Stimulated activated CD4-positive, alpha-beta T cell treated with anti-CD3 and anti-CD28 coated beads, Interleukin-2, amount 100 ng/mL, for 24 hours (primary cell): ENCODE measurements at places on chromosomes 12 and 14.

GRCh38 chr12:20423557-20423956 is 55.2 kb downstream of the PDE3A start:
- no peak for DNase-seq

- DNase-seq: no peak
Measured at GRCh38 chr14:26765768-26766520, 168.1 kb upstream of the NOVA1 start.

DNA sequence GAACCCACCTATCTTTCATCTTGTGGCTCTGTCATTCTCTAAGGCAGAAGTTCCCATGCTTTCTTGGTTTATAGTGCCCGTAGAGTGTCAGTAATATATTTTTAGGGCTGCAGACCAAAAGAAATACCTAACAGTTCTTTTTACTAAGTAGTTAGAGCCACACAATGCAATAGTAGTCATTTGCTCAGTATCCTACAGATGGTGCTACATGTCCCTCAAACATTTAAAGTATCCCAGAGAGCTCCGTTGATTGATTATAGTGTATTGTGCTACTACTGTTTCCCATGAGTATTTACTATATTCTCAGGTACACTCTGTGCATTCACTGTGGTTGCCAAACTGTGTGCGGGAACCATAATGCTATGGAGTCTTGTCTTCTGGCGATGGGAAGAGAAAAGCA is 4.7 kb upstream of the PLBD1 start:
- DNase-seq: no peak

GRCh38 chr14:75702616-75703261 is 41.7 kb downstream of the TTLL5 start:
- DNase-seq: no peak

GRCh38 chr14:35883677-35884293 is 57.6 kb downstream of the BRMS1L start:
- DNase-seq: peak; percentile 33

DNA sequence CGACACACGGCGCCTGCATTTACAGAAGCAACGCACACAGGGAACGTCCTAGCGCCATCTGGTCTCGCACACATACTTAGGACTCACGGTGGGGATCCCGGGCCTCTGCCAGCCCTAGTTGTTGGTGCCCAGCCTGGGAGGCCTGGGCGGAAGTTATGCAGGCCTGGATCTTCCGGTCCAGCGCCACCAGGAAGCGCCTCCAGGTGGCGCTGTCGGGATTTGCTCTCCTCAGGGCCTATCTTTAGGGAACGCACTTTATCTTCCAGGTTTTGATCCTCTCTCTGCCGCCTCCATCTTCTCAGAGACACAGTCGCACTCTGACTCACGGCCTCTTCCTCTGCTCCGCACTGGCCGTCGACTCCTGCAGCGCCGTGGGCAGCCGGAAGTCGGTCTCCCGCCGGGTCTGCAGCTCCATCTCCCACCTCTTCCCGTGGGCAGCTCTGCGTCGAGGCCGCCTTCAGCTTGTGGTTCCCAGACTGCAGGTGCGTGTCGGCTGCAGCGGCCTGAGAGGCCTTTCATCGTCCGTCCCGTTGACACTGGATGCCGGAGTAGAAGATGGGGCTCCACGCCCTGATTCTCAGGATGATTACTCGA is 760.4 kb downstream of the TMEM121 start:
- DNase-seq: no peak

DNA sequence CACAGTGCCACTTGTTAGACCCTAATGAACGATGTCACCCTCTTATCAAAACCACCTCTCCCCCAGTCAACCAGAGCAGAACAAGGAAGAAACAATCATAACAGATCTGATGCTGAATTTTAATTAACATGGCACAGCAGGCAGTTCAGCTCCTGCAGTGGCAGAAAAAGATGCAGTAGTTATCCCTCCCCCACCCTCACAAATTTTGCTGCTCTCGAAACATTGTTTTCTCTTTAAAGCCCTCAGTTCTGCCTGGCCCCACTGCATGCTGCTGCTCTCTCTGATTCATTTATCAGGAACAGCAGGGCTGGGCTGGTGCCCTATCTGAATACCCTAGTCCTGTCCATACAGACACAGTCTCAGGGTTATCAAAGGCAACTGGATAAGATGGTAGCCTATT is 12.2 kb downstream of the CCDC175 start:
- no peak for DNase-seq

DNA sequence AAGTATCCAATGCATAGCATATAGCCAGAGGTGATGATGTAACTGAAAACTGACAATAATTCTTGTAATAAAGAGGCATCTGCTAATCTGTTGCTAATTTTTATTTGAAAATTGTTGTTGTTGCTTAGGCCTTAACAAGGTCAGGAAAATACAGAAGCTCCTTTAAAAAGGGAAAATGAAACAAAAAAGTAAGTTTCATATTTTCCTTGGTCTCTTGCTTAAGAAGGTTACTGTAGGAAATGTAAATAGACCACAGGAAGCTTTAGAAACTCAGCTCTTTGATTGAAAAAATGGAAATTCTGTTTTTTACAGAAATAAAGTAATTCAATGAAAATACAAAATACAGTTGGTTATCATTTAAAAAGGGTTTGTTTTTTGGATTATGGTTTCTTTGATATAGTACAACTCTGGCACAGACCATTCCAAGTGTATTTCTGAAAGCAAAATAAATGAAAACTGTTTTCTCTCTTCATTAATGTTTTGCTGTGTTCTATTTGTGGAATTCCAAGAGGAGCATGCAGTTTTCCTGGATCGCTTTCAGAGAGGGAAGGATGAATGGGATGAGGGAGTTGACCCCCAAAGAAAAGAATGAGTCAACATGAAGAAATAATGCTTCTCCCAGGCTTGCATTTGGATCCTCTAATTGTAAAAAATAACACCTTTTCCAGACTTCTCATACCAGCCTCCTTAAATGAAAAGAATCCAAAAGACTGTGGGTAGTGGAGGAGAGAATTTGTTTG is 398.0 kb upstream of the FAR2 start:
- DNase-seq: no peak

DNA sequence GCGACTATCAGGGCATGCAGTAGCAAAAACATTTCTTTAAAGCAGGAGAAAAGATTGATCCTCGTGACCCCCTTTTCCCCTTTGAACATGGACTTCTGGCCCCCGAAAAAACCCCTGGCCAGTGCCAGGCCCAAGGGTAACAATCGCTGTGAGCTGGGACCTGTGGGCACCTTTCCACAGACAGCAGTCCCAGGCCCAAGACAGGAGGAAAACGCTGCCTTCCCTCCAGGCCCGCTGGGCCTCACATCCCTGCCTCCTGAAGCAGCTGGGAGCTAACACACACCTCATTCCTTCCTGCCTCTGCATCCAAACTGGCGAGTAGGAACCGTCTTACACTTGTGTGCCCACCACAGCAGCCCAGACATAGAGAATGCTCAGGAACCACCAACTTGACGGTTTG is 1.2 kb downstream of the VWF start:
- no peak for DNase-seq

DNA sequence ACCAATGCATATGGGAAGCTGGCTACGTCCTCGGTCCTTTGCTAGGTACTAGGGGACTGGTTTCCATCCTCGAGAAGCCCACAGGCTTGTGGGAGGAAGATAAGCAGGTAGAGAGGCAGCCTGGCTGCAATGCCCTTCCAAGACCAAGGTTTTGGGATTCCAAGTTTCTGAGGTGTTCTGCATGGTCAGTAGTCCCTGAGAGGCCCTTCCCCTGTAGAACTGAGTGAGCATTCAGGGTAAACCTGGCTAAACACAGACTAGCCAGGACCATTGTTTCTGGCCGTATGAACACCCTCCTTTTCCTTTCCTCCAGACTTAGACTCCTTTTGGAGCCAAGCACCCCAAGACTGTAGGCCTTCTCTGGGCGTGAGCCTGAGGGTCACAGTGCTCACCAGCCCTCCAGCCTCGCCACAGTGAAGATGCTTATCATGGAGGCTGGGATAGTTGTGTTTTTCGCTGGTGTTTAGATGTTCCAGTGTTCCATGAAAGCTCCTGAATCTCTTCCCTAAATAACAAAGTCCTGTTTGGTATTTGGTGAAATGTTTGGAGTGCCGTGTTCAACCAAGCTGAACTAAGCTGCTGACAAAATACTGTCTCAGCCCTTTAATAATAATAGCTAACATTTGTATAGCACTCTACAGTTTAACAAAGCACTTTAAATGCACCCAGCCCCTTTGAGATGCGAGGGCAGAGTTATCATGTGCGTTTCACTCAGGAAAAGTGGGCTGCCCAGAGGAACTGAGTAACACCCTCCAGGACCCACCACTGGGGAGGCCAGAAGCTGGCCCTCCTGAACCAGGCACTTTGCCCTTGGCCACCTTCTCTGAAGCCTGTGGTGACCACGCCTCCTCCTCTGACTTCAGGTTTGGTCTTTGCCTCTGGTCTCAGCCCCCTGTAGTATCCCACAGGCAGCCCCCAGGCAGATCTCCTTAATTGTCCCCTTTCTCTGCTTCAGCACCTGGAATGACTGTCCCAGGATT is 284.5 kb downstream of the CACNA1C start:
- DNase-seq: no peak

GRCh38 chr14:91361233-91361811 is 56.3 kb downstream of the CCDC88C start:
- no peak for DNase-seq

DNA sequence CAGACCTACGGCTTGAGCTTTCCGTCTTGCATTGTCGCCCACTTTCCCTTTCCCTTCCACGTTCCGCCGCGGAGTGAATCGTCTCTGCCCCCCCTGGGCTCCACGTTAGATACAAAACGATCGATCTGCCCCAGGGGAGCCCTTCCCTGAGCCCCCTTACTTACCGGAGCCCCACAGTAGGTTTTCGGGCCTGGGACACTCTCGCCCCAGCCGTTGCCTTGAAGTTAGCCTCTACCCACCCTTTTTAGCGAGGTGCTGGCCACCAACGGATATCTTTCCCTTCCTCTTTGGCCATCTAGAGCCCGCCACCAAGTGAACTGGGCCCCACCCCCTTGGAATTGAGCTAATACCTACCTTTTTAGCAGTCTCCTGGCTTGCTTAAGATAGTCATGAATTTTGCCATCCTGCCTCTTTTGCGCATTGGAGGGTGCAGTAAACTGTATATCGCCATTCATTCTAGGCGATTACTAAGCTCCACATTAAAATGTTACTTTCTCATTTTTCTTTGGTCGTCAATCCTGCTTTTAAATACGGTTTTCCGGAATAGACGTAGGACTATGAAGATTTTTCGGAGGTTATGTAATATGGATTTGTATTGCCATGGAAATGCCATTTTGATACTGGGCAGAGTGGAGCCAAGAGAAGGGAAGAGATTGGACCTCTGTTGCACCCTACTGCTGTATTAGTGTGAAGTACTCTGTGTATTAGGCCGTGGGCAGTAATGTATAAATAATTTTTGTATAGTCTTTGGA is 764 bp downstream of the RBM25 start:
- DNase-seq: no peak

DNA sequence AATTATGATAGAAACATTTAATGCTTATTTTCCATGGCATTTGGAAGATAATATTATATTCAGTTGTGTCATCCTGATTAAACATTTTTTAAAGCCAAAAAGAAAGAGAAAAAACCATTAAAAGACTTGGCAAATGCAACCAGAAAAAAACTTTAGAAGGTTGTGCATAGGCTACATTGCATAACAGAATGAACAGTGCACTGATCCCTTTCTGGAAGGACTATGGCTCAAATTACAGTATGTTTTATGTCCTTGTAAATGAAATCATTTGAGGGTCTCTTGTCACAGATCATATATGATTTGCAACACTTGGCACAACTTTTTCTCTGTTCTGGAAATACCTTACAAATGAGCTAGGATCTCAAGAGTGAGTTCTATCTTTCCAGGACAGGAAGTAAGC is 275.2 kb upstream of the FLRT2 start:
- no peak for DNase-seq

DNA sequence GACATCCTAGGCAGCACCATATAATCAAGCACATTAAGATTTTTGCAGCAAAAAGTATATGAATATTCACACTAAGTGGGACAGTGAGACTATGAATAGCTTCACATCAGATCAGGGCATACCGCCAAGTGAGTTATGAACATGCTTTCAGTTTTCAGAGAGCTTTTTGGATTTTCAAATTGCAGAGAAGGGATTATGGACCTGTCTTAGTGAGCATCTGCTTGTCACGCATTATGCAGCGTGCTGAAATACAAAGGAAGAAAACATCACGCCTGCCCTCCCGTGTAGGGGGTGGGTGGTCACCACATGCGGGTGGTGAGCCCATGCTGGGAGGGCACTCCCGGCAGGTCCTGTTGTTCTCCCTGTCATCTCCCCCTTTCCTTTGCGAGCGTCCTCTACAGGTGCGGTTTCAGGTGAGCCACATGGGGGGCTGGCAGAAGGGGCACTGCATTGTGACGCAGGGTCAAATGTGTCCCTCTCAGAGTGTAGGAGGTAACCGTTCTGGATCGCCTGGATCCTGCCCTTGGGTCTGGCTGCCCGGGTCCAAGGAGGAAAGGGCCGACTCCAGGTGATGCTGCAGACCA is 42.6 kb downstream of the TRAF3 start:
- DNase-seq: no peak

- DNase-seq: peak; percentile 13
Measured at GRCh38 chr12:56836800-56837663, 73.9 kb downstream of the HSD17B6 start.

DNA sequence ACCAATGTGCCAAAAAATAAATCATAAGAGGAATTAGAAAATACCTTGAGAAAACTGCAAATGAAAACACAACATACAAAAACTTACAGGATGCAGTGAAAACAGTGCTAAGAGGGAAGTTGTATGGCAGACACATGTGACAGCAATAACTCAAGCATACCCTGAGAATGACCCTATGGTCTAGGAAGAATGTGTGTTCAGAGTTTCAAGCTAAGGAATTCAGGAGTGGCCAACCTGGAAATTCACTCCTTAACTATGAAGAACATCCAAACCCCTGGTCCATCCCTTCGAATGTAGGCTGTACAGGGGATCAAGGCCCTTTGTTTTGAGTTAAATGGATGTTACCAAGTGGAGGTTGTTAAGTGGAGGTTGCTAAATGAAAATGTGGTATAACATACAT is 16.7 kb upstream of the TTC9 start:
- no peak for DNase-seq

GRCh38 chr14:35196571-35196970 is 74.2 kb downstream of the PRORP start:
- no peak for DNase-seq

GRCh38 chr14:75445236-75445635 is 17.4 kb downstream of the JDP2 start:
- DNase-seq: no peak
